ENCODE measurements at places on chromosomes 13 and 19. TPM values are rescaled to one million over a fixed set of nuclear protein-coding genes. Genes with fewer than 3 reads are reported as not detected.

DNA sequence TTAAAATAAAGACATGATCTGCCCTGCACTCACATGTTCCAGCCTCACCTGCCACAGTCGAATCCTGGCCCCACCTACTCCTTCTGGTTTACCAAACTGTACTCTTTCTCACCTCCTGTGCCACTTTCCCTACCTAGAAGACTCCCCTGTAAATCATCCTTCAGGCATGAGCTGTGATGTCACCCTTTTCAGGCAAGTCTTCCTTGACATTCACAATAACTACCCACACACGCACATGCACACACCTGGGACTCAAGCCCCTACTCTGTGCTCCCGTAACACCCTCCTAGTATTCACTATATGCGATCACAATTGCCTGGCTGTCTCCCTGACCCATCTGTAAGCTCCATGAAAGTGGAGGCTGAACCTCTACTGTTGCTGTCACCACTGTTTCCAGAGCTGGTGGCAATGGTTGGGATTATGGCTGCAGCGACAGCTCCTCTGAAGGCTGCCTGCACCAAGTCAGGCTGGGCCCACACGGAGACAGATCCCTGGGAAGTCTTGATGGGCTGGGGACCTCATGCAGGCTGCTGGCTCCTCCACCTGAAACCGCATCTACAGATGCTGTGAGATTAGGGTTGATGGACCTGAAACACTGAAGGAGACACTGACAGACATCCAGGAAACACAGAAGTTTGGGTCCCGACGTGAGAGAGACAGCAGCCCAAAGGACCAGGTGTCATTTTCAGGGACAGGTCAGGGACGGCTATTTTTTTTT lies 611.1 kb downstream of the UQCRFS1 start:
- H3K36me3 ChIP-seq: peaks cover 10% of the 10 kb centered on the region
- H3K4me1 ChIP-seq: no peaks in the 10 kb centered on the region
- no peak overlapping the region for H3K27ac ChIP-seq
- H3K27me3 ChIP-seq: no peaks in the 10 kb centered on the region
- no peak overlapping the region for H3K4me3 ChIP-seq

DNA sequence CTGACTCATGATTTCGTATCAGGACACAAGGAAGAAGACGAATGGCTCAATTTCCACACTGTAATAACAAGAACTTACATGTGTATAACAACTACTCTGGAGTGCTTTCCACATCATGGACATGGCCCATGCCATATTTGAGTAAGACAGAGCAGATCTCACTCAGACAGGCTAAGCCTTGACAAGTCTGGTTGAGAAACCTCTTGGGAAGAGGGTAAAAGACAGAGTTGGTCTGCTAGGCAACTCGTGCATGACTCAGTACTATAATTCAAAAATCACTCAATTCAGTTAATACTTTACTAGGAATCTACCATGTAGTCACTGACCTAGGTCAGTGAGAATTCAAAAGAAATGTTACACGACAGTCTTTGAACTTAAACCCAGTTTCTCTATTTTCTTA lies 5.7 kb upstream of the THSD1 start:
- peaks cover 21% of the 10 kb centered on the region for H3K36me3 ChIP-seq
- no peak for DNase-seq
- H3K4me1 ChIP-seq: no peaks in the 10 kb centered on the region
- H3K4me3 ChIP-seq: no peak overlapping the region
- H3K27ac ChIP-seq: no peak overlapping the region

- no peaks in the 10 kb centered on the region for H3K4me1 ChIP-seq
- no peak for DNase-seq
- no peak overlapping the region for H3K4me3 ChIP-seq
- H3K36me3 ChIP-seq: peaks cover 32% of the 10 kb centered on the region
These were observed 6.4 kb upstream of the EFNB2 start for GRCh38 chr13:106541826-106542225.

DNA sequence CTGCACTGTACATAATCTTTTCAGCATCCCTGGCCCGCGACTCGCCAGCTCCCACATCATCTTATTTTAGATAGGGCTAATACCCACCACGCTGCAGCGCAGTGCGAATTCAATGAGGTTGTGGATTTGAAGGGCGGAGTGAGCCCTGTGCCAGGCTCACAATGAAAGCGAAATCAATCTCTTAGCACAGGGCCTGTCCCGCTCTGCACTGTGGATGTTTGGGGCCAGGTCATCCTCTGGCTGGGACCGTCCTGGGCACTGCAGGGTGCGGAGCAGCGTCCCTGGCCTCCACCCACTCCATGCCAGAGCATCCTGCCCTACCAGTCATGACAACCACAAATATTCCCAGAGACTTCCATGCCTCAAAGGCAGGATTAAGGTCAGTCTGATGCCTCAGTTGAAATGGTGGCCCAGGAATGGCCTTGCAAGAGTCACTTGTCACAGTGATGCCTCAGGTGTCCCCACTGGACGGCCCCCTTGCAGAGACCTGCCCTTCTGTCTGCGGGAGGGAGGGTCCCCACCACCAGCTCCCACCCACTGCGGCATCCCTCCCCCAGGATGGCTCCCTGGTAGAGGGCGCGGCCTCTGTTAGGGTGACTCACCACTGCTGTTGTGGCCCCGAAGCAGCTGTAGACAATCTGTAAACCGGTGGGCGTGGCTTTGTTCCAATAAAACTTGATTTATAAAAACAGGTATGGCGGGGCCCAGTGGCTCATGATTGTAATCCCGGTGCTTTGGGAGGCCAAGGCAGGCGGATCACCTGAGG lies 5.6 kb downstream of the UHRF1 start:
- no peak overlapping the region for H3K4me3 ChIP-seq
- H3K4me1 ChIP-seq: no peaks in the 10 kb centered on the region
- DNase-seq: no peak
- no peaks in the 10 kb centered on the region for H3K27me3 ChIP-seq
- H3K27ac ChIP-seq: no peak overlapping the region

DNA sequence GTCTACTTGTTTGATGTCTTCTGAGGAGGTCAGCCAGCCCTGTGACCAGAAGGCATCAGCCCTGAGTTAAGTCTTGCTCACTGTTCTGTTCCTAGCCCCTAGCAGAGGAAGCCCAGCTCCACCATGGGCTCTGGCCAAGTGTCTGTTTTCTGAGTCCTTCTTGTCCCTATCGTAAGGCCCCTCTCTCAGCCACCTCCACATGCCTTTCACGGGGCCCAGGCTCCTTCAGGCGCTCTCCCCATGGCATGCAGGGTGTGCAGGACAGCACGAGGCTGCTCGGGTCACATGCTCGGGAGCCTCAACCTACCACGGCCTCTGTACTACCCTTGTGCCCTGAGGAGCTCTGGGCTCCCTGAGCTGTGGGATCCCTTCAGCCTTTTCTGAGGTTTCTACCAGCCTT lies 47.8 kb upstream of the LATS2 start:
- H3K4me3 ChIP-seq: no peak overlapping the region
- no peak for DNase-seq
- H3K4me1 ChIP-seq: no peaks in the 10 kb centered on the region
- H3K27ac ChIP-seq: no peak overlapping the region
- H3K27me3 ChIP-seq: no peaks in the 10 kb centered on the region

DNA sequence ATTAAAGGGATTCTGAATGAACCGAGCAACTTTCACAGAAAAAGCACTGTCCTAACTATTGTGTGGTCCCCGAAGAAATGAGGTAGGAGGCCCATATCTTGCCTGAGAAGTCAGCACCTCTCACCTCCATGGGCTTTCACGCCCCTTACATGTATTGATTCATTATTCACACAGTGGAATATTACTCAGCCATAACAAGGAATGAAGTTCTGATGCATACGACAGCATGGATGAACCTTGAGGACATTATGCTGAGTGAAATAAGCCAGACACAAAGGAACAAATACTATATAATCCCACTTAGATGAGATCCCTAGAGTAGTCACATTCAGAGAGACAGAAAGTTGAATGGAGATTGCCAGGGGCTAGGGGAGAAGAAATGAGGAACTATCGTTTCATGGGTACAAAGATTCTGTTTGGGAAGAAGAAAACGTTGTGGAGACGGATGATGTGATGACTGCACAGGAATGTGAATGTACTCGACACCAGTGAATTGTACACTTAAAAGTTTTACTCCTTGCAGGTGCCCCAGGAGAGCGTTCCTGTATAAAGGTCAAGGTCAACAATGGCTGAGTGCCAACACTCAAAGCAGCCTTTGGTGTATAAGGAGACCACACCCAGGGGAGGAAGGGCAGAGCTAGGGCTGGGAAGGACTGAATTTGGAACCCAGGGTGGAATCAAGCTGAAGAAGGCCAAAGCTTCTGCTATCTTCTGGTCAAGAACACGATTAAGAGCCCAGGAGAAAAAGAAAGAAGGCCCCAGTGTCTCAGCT lies 22.5 kb downstream of the ZIC5 start:
- H3K27me3 ChIP-seq: no peaks in the 10 kb centered on the region
- H3K27ac ChIP-seq: no peak overlapping the region
- H3K36me3 ChIP-seq: no peaks in the 10 kb centered on the region
- no peak overlapping the region for H3K4me3 ChIP-seq
- no peak for DNase-seq

GRCh38 chr19:21580101-21580500 lies 74.7 kb downstream of the ZNF429 start:
- no peak for DNase-seq
- H3K36me3 ChIP-seq: peaks cover 12% of the 10 kb centered on the region
- no peaks in the 10 kb centered on the region for H3K4me1 ChIP-seq
- H3K27ac ChIP-seq: no peak overlapping the region
- no peaks in the 10 kb centered on the region for H3K27me3 ChIP-seq

DNA sequence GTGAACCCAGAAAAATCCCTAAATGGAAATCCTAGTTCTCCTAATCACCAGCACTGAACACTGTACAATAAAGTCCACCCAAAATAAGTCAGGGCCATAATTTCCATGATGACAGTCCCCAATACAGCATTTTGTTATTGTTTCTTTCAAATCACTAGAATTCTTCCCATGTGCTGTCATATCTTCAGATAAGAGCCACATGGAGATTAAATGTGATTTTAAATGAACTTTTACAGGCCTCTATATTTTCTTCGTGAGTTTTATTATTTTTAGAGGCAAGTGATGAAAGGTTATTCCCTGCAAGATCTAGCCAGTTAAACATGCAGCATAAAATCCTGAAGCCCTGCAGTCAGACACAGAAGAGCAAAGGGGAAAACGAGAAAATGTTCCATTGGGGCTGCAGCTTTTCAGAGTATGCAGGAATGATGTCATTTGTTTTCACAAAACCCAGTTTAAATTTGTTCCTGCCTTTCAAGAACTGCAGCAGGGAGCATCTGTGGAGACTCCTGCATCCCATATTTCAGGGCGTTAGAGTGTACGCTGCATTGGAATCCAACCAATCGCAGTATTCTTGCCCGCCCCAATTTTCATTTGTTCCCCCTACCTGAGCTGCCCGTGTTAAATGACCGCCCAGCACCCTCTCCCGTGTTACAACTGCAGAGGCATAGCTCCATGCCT lies 167.2 kb upstream of the KLF12 start:
- H3K4me1 ChIP-seq: no peaks in the 10 kb centered on the region
- H3K27ac ChIP-seq: no peak overlapping the region
- H3K36me3 ChIP-seq: no peaks in the 10 kb centered on the region

MYO16 gene
- not detected for total RNA-seq

EID2B gene
- 2.2 TPM for total RNA-seq

FAM124A gene
- 40.1 TPM for total RNA-seq

Data from H9 (cell line).